ENCODE measurements at places on chromosomes 1 and 21.

DNA sequence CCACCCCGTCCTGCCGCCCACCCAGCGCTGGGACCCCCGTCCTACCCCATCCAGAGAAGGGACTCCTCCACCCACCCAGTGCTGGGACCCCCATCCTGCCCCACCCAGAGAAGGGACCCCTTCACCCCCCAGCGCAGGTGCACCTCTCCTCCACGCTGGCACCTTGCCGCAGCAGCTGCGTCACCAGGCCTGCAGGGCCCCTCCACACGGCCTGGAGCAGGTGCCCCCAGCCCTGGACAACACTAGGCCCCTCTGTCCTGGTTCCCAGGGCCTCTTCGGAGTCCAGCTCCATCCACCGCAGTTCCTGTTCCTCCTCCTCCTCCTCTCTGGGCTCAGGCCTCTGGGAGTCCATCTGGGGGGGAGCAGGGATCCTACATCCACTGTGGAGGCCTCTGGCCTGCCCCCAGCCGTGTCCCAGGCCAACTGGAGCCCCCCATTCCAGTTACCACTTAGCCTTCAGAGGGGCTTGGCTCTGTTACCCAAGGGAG, 378 bp downstream of the ANKRD65 start:
- no peak for DNase-seq

DNA sequence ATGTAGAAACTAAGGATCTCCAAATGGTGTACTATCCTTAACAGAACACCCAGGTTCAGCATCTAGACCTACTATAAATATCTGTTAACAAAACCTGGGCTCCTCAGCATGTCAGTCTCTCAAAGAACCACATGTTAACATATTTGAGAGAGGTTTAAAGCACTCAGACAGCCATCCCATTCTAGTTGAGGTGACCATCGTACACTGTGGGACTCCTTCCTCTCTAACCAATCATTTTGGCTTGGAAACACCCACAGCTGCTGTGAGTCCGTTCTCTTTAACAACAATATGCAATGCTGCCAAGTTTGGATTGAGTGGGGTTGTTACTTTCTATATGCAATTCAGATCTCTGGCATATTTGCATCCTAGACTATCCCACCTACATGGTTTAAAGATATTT, 105.8 kb downstream of the MRPL39 start:
- no peak for DNase-seq

- no peak for DNase-seq
Observed at GRCh38 chr1:74780594-74780993, 47.6 kb downstream of the TYW3 start.

DNA sequence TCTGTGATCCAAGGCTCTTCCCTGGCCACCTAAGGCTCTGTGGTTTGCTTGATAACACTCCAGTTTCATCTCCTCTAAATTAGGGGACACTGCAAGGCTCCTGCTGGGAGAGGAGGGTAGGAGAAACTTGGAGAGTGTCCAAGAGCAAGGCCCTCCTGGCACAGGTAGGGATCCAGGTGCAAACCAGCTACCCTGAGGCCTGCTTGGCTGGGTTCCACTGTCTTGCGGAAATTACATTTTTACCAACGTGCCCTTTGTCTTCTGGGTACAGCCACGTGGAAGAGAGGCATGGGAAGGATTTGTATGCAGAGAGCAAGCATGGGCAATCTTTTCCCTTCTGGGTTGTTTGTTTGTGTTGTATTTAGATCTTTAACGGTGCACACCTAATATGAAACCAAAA, 132.5 kb downstream of the PRDM2 start:
- DNase-seq: no peak

- no peak for DNase-seq
Observed at GRCh38 chr1:214003233-214003632, 15.5 kb downstream of the PROX1 start.

GRCh38 chr21:38660333-38661196, 145.2 kb upstream of the ETS2 start:
- DNase-seq: peak; percentile 25

DNA sequence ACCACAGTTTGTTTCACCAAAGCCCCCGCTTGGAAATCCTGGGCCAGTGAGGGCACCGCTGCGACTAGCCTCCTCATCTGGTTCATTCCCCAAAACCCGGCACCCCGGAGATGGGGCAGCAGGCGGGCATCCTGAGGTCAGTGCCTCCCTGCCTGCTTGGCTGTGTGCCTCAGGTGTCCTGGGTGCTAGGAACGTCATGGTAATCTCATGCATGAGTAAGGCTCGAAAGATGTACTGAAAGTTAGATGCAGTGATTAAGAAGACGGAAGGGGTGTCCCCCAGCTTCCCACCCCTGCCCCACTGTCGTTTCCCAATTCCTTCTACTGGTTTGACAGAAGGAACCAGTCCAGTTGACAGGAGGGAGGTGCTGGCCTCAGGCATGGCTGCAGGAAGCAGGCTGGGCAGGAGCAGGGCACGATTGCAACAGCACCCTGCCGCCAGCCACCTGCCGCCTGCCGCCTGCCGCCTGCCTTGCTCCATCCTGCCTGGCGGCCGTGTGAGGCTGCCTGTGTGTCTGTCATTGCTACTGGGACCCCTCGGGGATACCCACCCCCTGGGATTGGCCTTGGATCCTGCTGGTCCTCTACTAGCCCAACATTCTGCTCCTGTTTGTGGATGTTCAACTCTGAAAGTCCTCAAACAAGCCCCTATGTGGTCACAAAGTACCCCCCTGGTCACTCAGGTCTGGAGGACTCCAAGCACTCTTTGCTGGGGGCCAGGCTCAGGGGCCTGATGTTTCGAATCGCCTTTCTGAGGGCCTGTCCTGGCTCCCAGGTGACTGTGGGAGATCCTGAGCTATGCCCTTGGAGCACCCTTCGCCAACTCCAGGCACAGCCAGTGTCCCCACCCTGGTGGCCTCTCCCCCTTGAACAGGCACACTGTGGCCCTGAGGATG, 73.0 kb upstream of the IFFO2 start:
- DNase-seq: no peak

DNA sequence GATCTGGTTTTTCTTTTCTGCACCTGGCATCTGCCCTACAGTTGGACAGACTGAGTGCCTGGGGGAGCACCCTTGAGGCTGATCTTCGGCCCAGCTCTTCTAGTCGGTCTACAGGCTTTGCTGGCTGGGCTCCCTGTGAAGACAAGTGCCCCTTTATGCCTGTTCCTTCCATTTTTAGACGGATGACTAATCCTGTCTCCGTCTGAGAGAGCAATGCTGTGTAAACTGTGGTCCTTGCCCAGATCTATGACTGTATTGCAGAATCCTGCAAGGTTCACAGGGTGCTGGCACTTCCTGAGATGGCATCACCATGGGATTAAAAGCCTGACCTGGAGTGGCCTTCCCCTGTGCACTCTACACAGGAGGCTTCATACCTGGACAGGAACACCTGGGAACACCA, 47.6 kb upstream of the SAMD13 start:
- no peak for DNase-seq

- DNase-seq: no peak
Observed at GRCh38 chr21:44466996-44467858, 11.9 kb downstream of the LRRC3 start.

GRCh38 chr1:88998716-88999115, 6.3 kb upstream of the KYAT3 start:
- peak; percentile 49 for DNase-seq

GRCh38 chr1:9626201-9626608, 25.3 kb upstream of the PIK3CD start:
- DNase-seq: no peak

- DNase-seq: no peak
Observed at GRCh38 chr1:154199563-154199879, 6.6 kb downstream of the CFAP141 start.

GRCh38 chr1:39620659-39621165, 18.7 kb downstream of the HEYL start:
- no peak for DNase-seq

GRCh38 chr21:28516991-28517592, 475.6 kb downstream of the LTN1 start:
- peak; percentile 23 for DNase-seq

- no peak for DNase-seq
Observed at GRCh38 chr1:206518206-206518605, 10.9 kb downstream of the RASSF5 start.

Measured in NCI-H1436 (cell line).